Activated T-cell treated with anti-CD3 and anti-CD28 coated beads, Interleukin-2, amount 50 U/mL, for 48 hours (primary cell): ENCODE measurements at places on chromosomes 2 and 18.

DNA sequence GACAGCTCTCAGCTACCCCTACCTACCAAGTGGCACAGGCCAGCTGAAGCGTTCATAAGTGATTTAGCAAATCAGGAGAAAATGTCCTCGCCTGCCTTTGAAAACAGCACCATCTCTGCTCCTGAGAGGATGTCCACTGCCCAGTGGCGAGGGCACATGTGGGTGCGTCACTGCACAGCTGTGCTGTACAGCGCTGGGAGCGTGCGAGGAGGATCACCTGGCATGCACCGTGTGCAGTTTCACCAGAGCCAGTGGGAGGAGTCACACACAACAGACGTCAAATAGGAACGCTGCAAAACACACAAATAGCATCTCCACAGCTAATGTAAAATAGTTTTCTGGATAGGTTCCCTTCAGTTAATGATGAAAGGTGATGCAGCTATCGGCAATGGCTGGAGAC lies 154.1 kb downstream of the HDAC4 start:
- no peak for DNase-seq

DNA sequence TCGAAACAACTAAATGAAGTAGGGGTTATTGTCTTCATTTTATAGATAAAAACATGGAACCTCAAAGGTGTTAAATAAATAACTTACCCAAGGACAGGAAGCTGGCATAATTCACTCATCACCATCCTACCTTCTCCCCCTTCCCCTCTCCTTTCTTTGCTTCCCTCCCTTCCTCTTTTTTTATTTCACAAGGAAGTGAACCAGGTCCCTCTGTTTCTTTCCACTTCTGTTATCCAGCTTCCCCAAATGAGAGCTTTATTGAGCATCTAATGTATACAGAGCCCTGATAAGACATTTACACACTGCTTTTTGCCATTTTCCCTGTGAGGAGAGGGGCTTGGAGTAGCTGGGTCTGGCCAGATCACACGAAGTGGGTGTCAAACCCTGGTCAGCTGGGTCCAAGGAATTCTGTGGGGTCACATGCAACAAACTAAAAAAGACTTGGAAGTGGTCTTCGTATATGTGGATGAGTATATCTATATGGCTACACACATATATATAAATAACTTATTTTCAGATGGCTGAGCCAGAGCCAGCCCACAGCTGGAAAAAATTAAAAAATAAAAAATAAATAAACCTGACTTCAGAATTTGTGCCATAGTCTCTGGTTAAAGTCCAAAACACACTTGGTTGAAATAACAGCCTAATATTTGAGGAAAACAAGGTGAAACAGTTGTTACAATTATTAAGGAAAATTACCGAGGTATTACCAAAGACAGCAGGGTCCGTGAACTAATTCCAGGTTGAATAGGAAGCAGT lies 49.3 kb upstream of the FOSL2 start:
- no peak for DNase-seq

DNA sequence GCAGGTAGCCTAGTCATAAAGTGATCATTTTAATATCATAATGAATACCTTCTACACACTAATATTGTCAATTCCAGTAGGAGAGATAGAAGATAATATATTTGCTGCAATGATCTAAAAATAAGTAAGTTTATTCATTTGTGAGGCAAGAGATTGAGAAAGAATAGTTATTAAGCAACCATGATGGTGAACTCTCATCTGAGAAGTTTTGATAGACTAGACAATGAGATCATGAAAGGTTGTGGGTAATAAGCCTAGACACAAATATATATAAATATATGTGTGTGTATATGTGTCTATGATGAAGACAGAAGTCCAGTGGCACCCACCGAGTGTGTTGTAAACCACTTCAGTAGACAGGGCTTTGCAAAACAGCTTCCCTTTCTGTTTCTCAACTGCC lies 181.0 kb upstream of the CHST9 start:
- no peak for DNase-seq

DNA sequence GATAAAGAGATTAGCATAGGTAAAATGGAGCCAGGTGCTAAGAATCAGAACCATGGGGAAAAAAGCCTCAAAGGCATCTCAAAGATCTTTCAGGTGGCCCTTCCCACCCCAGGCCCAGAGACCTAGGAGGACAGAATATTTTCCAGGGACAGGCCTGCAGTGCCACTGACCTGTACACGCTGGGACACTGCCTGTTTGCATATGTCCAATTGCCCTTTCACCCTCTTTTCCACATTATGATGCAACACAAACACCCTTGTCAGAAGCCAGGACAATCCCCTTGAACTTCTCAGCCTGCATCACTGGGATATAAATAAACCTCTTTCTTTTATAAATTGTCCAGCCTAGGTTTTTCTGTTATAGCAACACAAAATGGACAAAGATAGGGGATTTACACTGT lies 419.1 kb downstream of the TRIB2 start:
- no peak for DNase-seq

DNA sequence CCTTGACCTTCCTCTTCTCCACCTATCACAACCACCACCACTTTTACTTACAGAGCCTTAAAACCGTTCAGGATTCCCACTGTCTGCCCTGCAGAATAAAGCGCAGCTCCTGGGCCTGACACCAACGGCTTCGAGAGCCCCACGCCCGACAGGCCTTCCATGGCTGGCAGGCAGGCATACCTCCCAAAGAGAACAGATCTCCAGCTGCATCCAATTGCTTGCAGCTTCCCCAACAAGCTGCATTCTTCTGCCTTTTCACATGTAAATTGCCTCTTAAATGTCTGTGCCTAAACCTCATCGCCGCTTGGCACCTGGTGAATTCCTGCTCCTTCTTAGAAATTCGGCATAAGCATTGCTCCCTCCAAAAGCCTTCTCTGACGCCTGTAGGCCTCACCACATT lies 31.5 kb upstream of the FAM124B start:
- DNase-seq: no peak

DNA sequence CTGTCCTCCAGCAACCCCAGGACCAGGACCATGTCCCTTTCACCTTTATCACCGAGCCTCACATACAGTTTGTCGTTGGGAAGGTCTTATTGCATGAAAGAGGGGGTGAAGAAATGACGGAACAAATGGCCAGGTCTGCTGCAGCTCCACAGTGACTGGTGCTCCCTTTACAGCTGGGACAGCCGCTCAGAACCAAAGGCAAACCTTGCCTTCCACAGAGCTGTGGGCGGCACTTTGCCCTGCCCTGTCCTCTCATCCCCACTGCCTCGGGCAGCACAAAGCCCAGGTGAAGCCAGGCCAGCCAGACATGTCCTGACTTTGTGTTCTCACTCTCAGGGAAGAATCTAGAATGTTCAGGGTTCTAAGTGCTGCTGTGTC lies 961 bp downstream of the GPR55 start:
- no peak for DNase-seq

DNA sequence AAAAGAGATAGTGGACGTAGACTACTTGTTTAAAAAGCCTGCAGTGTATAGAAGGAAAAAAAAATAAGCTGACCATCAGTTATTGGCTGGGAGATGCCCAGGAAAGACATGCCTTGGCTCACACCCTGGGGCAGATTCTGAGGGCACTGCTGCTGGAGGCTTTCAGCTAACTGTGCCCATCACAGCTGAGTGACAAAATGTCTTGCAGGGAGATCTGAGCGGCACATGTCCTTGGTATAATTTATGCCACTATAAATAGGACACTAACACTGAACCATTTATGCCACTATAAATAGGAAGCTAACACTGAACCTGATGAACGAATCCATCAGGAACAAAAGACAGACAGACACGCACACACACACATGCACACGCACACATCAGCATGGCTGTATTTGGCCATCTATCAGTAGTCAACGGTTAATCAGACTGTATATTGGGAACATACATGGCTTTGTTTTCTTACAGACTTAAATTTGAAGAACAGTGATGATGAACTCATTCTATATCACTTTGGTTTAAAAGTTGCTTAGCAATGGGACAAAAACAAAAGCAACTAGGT lies 68.2 kb upstream of the NOSTRIN start:
- DNase-seq: no peak

GRCh38 chr2:219551441-219552381 lies 7.9 kb downstream of the TMEM198 start:
- DNase-seq: no peak

- no peak for DNase-seq
Measured at GRCh38 chr2:110107092-110108079, 8.2 kb downstream of the MALL start.

GRCh38 chr2:60509066-60509465 lies 44.4 kb downstream of the BCL11A start:
- no peak for DNase-seq

- DNase-seq: peak; percentile 31
Measured at GRCh38 chr2:156385242-156385641, 50.9 kb upstream of the GPD2 start.

GRCh38 chr18:80145196-80145804 lies 36.2 kb downstream of the ADNP2 start:
- DNase-seq: no peak

DNA sequence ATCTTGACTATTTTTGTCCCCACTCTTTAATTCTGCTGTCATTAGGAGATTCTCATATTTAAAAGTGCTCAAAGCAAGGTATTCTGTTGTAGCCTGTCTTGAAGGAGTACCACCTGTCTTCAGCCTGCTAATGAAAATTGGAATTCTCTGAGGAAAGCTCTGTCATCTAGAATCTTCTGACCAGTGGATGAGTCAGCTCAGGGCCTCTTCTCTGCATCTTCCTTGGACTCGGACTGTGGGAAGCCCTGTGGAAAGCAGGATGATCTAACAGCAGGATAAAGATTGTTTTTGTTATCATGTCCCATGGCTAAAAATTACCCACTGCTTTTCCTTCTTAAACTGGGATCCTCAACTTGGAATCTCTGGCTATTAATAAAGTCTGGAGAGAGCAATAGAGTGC lies 18.7 kb upstream of the TMEM200C start:
- DNase-seq: no peak

DNA sequence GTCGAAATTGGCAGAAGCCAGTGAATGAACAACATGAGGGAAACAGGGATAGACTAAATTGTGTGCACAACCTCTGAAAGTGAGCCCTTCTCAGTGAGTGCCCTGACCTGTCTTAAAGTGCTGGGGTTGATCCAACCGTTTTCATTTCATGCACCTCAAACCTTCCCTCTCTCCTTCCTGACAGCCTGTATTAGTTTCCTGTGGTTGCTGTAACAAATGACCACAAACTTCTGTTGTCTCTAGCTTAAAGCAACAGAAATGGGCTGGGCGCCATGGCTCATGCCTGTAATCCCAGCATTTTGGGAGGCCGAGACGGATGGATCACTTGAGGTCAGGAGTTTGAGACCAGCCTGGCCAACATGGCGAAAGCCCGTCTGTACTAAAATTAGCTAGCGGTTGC lies 48.8 kb upstream of the PPP1CB start:
- DNase-seq: no peak

DNA sequence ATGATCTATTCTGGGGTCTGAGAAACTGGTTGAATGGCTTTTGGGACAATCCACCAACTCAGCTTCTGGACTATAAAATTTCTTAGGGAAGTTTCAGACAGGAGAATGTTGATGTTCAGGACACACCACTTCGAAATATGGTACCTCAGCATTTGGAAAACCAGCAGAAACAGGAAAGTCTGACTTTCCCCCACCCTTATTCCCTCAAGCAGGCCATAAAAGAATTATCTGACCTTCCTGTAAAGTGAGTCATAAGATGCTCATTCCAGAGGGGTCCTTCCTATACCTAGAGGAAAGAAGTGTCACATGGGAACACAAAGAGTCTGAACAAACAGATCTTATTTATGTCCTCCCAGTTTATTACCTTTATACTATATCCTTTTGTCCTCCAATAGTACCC lies 415.0 kb downstream of the CPS1 start:
- DNase-seq: no peak

DNA sequence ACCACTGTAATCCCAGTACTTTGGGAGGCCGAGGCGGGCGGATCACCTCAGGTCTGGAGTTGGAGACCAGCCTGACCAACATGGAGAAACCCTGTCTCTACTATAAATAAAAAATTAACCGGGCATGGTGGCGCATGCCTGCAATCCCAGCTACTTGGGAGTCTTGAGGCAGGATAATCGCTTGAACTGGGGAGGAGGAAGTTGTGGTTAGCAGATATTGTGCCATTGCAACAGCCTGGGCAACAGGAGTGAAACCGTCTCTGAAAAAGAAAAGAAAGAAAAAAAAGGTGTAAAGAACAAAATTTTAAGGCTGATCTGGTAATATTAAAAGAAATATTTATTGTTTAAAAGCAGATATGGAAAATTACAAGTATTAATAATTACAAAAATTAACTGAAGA lies 29.7 kb downstream of the ZNF804A start:
- no peak for DNase-seq

GRCh38 chr2:86284401-86284841 lies 53.0 kb downstream of the REEP1 start:
- DNase-seq: no peak

- DNase-seq: no peak
Measured at GRCh38 chr2:99756059-99756458, 266.2 kb upstream of the REV1 start.

GRCh38 chr18:56641714-56642337 lies 3.4 kb upstream of the TXNL1 start:
- DNase-seq: no peak

GRCh38 chr18:35397976-35398375 lies 20.8 kb upstream of the ZNF396 start:
- DNase-seq: no peak

DNA sequence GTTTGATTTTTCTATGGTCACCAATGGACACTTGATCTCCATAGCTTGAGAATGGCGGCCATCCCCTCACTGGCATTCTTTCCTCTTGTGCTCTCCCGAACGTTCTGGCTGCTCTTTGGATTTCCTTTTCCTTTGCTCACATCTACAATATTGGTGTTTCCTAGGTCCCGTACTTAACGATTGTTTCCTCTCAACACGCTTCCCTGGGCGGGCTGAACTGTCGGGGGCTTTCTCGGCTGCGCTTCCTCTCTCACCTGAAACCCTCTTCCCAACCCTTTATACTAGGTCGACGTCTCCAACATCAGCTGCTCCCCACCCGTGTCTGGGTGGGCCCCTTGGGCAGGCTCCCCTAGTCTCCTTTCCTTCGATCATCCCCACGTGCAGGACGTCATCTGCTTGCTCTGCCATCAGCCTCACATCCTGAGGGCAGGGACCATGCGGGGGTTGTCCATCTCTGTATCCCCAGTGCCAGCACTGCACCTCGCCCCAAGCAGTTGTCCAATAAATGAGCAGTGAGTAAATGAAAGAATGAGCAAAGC lies 634 bp upstream of the DIS3L2 start:
- no peak for DNase-seq

GRCh38 chr2:183250061-183250460 lies 125.8 kb downstream of the NUP35 start:
- DNase-seq: no peak

GRCh38 chr2:96534701-96535181 lies 1.8 kb upstream of the ARID5A start:
- no peak for DNase-seq

- peak; percentile 74 for DNase-seq
Measured at GRCh38 chr2:241620419-241620769, 16.6 kb downstream of the THAP4 start.

DNA sequence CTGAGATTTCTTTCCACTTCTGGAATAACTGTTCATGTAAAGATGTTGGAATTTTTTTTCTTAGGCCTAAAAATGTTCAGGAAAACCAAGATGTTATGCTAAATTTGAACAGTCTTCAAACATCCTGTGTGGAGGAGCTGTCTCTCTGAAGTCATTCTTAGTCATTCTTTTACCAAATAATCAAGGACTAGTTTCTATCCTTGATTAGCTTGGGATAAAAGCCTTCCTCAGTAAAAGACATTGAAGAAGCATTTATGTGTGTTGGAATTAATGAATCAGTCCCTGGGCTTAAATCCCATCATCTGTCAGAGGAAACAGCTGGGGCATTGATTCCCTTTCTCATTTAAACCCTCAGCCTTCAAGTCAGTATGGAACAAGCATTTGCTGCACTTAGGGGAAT lies 300.1 kb upstream of the NXPH2 start:
- DNase-seq: no peak
